ENCODE measurements at places on chromosomes 7 and 10.

GRCh38 chr7:55792048-55792447, 70.5 kb downstream of the SEPTIN14 start:
- no peak for DNase-seq

GRCh38 chr7:16402091-16402490, 19.2 kb downstream of the CRPPA start:
- no peak for DNase-seq

- DNase-seq, result no peak
Observed at GRCh38 chr7:122290476-122290875, 14.1 kb downstream of the FEZF1 start.

GRCh38 chr7:39465055-39465929, 100.9 kb upstream of the YAE1 start:
- DNase-seq, result peak; percentile 2

DNA sequence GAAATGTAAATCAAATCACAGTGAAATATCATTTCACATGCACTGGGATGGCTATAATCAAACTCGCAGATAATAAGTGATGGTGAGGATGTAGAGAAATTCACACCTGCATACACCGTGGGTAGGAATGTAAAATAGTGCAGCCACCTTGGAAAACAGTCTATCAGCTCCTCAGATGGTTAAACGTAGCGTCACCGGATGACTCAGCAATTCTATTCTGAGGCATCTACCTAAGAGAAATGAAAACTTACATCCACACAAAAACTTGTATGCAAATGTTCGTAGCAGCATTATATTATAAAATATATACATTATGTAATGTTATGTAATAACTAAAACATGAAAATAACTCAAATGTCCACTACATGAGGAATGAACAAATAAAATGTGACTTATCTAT, 38.9 kb downstream of the SH3PXD2A start:
- no peak for DNase-seq
